Caki2 (cell line): ENCODE measurements at places on chromosomes 16 and 17. TPM values are rescaled to one million over a fixed set of nuclear protein-coding genes. Genes with fewer than 3 reads are reported as not detected.

The ATP2A1 gene
- 0.12 and 0.71 TPM in 2 replicates for total RNA-seq

DNA sequence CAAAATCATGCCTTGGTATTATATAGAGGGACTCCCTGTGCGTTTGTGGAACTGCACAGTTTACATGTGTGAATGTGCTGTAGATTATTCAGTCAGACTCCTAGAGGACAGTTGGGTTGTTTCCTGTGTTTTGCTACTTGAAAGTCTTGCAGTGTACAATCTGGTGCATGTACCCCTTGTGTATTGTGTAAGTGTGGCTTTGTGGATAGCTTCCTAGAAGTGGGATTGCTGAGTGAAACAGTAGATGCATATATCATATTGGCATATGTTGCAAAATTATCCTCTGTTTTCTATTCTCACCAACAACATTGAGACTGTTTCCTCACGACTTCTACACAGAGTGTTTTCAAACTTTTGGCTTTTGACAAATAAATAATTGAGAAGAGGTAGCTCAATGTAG lies 263.7 kb downstream of the MAP2K6 start:
- DNase-seq: no peak

DNA sequence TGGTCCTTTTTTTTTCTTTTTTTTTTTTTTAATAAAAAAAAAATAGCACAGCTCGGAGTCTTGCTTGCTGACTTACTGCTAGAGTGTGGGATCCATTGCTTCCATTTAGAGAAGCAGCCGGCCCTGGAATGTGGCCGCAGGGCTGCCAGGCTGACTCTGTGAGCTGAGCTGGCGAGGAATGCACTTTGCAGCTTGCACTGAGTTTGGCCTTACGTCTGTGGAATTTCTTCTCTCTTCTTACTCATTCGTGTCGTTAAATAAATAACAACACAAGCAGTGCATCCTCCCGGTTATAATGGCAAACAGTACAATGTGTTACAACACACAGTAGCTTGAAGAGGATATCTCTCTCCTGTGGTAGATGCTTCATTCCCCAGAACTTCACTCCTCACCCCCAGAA lies 69.2 kb downstream of the PRKCB start:
- DNase-seq: peak; percentile 27

DNA sequence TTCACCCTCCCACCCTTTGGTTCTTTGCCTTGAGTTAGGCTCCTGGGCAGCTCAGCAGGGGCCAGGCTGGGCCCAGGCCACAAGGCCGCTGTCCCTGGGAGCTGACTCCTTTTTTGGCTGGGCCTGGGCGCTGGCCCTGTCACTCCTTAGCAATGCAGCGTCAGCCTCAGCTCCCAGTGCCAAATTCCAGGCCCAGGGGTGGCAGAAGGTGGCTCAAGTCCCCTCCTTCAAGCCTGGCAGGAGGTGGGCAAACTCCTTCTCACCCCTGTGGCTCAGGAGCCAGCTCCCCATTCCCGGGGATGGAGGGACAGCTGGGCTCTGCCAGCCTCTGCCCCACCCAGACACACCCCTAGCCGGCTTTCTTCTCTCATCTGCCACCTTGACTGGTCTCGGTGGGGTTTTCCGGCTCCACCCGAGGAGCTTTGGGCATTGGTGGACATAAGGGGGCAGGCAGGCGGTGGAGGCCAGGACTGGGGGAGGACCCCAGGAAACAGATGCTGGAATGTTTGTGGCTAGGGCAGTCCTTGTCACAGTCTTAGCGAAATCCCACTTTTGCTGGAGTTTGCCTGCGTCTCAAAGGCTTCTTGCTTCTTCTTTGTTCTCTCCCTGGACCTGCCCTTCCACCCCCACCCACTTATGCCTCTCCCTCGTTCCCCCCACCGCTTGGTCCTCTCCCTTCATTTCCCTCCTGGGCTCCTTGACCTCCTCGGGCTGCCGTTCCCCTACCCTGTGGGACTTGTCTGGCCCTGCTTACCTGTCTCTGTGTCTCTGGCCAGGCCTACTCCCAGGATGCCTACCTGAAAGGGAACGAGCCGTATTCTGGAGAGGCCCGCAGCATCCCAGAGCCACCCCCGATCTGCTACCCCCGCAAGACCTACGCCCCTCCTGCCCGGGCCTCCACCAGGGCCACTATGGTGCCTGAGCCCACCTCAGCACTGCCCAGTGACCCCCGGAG lies 37.4 kb downstream of the ARHGAP23 start:
- peak; percentile 37 for DNase-seq

- DNase-seq: no peak
Observed at GRCh38 chr16:89324056-89325010, 106.8 kb downstream of the ZNF778 start.

DNA sequence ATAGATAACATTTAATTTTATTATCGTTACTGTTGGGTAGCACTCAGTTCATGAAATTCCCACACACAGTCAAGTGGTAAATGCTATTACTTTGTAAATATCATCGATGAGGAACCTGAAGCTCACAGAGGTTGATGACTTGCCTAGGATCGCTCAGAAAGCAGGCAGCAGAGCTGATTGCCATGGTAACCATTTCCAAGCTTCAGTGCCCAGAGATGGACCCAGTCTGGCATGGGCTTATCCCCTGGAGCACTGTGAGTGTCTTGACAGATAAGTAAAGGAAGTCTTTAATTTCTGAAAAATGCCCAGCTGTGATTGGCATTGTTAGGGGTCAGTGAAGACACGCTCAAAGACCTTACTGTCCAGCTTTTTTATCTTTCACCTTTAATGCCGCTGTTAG lies 95.0 kb downstream of the PRKCB start:
- no peak for DNase-seq
